ENCODE measurements at places on chromosomes 1 and 21.
A peak's percentile ranks its signal among the peaks of the same experiment; 100 is the strongest.

- H3K27me3 ChIP-seq: no peaks in the 10 kb centered on the region
- peaks cover 11% of the 10 kb centered on the region for H3K4me1 ChIP-seq
- no peaks in the 10 kb centered on the region for H3K36me3 ChIP-seq
- no peak overlapping the region for H3K4me3 ChIP-seq
Measured at GRCh38 chr1:55506740-55507577, 291.8 kb upstream of the USP24 start.

DNA sequence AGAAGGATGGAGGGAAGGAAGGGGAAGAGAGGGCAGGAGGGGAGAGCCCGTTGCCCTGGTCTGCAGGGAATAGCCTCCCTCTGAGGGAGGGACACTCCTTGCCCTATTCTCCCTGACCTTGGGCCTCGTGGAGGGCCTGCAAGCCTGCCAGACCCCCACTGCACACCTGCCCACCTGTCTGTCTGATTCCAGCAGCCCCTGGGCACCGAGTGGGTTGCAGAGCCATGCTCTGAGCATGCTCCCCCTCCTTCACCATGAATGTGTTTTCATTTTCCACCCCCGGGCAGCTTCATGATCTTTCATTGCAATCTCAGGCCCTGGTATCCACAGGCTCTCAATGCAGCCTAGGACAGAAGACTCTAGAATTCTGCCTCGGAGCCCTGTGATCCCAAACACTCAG lies 5.1 kb upstream of the NPHP4 start:
- no peak overlapping the region for H3K27ac ChIP-seq
- H3K4me3 ChIP-seq: no peak overlapping the region

GRCh38 chr1:109788695-109789521 lies 25.2 kb upstream of the EPS8L3 start:
- H3K4me1 ChIP-seq: peaks cover 40% of the 10 kb centered on the region
- H3K27me3 ChIP-seq: no peaks in the 10 kb centered on the region
- no peak overlapping the region for H3K27ac ChIP-seq
- DNase-seq: peak; percentile 50
- no peak overlapping the region for H3K4me3 ChIP-seq

DNA sequence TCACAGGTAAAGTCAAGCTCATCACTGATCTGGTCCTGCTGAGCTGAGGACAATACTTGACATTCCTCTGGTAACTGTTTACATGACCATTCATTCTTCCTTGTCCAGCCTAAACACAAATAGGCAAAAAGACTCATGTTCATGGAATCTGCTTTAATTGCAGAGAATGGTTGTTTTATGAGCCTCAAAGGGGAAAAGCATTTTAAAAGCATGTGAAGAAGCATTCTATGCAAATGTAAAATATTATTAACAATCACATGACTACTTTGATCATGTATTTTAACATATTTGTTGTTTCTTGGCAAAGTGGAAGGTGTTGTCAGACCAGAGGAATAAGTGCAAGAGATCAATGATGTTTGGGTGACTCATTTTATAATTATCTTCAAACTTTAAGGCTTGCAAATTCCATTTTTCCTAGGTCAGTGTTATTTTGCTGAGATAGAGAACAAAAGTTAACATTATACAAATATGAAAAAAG lies 133.7 kb downstream of the RUNX1 start:
- no peaks in the 10 kb centered on the region for H3K36me3 ChIP-seq
- H3K27me3 ChIP-seq: no peaks in the 10 kb centered on the region
- DNase-seq: no peak
- H3K4me1 ChIP-seq: peaks cover 8% of the 10 kb centered on the region

DNA sequence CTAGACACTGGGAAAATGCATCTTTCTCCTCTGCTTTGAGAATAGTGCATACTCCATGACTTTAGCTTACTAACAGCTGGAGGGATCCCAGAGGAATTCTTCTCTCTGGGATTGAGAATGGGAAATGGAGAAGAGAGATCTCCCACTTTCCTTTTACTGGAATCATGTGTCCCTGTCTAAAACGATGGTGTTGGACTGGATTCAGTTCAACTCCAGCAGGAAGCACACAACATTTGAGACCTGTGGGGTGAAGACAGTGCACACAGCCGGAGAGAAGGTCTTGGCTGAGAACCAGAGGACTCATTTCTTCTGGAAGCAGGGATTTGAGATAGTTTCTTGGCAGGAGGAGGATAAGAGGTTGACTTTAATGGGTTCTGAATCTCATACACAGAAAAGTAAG lies 58.7 kb downstream of the TRABD2B start:
- no peak for DNase-seq
- no peaks in the 10 kb centered on the region for H3K27me3 ChIP-seq
- H3K36me3 ChIP-seq: no peaks in the 10 kb centered on the region
- H3K4me1 ChIP-seq: peaks cover 10% of the 10 kb centered on the region
- no peak overlapping the region for H3K27ac ChIP-seq

DNA sequence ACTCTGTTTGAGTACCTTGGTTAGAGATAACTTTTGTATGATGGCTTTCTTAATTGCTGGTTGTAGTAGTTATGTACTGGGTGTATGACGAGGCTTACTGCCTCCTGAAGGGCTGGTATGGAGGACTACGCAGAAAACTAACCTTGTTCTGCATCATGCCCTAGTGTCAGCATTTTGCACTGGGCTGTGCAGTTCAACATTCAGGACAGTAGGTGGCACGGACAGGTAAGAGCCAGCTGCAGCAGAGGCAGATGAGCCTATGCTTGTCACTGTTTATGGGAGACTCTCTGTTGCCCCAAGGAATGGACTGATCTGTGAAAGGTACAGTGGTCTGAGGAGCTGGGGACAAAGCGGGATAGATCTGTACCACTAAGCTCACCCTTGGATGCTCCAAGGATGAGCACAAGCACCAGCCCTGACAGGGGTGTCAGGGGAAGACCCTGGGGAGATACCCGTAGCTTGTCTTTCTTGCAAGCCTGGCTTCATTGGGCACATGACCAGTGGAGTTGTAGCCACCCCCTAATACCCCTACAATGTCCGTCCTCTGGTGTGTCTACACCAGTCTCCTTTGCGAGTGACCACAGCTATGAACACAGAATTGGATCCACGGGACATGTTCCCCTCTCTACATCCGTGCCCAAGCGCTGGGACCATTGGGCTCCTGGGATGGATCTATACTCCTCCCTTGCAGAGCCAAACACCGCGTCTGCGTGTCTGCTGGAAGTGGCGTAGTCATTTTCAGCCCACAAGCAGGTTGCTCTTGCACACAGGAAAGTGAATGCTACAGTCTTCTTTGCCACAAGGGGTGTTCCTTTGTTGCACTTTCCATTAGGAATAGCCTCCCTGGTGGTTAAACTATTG lies 51.1 kb upstream of the CFHR3 start:
- no peaks in the 10 kb centered on the region for H3K36me3 ChIP-seq
- no peak overlapping the region for H3K27ac ChIP-seq
- no peak overlapping the region for H3K4me3 ChIP-seq
- H3K4me1 ChIP-seq: no peaks in the 10 kb centered on the region

Data from RWPE2 (cell line).